ENCODE measurements at places on chromosomes 1 and 21.

- no peak for DNase-seq
Observed at GRCh38 chr1:35573198-35574124, at the start of gene TFAP2E. Gene TFAP2E, plus strand, starts transcription at chr1:35573314. Its CDS starts 264 bp downstream, at chr1:35573578.

- DNase-seq, result no peak
Observed at GRCh38 chr1:112710586-112710985, 3.7 kb upstream of the RHOC start.

DNA sequence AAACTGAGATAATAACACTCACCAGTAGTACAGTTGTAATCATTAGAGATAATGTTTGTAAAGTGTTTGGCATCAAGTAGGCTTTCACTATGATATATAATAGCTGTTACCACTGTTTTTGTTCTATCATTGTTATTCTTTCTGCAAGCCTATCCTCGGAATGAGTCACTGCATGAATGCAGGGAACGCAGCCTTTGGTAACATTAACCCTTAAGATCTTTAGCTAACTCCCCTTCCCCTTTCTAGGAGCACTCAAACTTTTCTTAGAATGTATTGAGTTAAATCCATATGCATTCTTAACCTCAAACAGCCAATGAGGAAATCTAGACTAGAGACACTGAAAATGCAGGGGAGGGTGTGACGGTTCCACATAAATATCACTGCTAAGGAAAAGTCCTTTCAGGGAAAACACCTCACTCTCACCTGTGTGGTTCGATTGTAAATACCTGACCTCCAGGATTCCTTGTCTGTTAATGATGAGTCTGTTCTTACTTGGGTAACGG is 467.3 kb downstream of the SETD4 start:
- DNase-seq, result no peak

DNA sequence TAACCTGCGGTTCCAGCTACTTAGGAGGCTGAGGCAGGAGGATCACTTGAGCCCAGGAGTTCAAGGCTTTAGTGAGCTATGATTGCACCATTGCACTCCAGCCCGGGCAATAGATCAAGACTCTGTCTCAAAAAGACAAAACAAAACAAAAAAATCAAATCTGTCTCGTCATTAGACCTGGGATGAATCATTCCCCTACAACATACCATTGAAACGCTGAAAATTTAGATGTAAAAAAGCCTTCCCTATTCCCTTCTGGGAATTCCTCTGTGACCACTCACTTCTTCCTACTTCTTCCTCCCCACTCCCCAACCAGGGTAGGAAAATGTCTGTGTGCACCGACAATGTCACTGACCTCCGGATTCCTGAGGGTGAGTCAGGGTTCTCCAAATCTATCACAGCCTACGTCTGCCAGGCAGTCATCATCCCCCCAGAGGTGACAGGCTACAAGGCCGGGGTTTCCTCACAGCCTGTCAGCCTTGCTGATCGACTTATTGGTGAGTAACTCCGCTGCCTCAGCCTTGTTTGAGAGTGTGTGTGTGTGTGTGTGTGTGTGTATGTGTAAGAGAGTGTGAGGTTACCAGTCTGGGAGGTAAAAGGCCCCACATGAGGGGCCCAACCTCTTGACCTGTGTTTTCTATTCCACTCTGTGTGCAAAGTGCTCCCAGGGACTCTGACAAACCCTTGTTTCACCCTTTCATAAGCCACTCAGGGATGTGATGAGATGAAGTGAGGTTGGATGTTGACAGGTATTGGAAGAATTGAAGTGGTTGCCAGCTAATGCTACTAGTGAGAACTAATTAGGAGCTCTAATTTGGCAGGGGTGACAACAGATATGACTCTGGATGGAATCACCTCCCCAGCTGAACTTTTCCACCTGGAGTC is 16.3 kb upstream of the SARS1 start:
- no peak for DNase-seq

- DNase-seq, result no peak
Observed at GRCh38 chr1:180887841-180888240, 24.9 kb upstream of the KIAA1614 start.

DNA sequence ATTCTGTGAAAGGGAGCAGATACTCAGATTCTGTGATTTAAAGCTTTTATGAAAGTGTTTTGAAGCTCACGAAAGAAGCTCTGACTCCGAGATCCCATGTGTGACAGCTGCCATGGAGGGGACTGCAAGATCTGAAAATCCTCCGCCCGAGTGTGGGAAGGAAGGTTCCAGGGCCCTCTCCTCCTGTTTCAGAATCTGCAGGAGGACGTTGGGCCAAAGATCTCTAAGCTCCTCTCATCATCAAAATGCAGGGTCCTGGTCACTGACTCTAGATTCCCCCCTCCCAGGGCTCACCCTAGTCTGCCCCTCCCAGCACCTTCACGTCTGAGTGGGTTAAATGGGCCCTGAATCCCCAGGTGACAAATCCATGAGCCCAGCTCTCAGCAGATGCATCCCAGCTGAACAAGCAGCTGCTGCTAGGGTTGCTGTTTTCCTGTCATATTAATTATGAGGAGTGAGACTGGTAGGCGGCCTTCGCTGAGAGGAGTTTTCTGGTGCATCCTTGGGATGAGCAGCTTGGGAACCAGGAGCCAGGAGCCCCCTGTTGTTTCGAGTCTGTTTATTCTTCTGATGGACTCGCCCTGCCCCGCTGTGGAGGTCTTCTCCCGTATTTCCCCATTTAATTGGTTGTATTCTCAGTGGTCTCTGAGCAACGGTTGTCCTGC is 402.0 kb downstream of the MATN1 start:
- no peak for DNase-seq

DNA sequence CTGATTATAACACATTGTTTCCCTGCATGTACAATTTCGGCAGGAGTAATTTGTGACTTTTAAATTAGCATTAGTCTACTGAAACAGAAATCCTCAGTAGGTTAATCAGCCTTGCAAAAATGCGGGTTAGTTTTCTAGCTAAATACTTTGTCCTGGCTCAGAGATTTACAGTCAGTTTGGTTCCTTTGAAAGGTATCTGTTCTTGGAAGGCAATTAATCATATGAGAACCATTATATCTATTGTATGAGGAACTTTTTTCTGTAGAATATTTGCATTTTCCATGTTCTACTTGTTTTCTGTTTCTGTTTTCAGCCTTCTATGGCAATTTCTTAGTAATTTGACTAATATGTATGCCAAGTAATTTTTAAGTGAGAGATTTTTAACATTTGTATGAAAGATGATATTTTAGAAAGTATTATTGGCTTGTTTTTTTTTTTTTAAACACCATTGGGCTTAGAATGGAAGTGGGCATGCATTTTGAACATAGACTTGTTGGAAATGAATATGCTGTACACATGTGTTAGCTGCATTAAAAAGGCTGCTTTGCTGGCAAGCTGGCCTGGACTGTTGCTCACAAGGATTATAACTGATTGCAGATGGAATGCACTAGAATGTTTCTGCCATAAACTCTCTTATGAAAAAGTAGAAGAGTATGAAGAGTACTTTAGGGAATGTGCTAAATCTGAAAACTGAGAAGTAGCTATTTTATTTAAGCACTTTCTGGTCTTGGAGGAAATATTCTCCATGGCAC is 26.2 kb downstream of the KIF1B start:
- no peak for DNase-seq

- DNase-seq, result no peak
Observed at GRCh38 chr21:33162436-33162951, 67.2 kb upstream of the IFNAR2 start.

DNA sequence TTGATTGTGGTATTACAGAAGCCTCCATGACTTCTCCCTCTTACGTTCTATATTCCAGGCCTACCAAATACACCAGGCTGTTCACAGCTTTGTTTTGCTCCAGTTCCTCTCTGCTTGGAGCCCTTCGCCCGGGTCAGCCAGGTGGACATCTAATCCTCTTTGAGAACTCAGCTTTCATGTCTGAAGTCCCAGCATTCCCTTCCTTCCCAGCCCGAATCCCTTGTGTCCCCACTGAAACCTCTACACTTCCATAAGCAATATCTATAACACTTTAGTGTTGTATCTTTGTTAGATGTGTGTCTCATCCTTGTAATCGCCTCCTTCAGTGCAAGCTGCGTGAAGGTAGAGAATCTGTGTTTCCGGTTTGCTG is 1.9 kb downstream of the RNF11 start:
- no peak for DNase-seq

- no peak for DNase-seq
Observed at GRCh38 chr1:115654125-115654524, 12.4 kb downstream of the VANGL1 start.

DNA sequence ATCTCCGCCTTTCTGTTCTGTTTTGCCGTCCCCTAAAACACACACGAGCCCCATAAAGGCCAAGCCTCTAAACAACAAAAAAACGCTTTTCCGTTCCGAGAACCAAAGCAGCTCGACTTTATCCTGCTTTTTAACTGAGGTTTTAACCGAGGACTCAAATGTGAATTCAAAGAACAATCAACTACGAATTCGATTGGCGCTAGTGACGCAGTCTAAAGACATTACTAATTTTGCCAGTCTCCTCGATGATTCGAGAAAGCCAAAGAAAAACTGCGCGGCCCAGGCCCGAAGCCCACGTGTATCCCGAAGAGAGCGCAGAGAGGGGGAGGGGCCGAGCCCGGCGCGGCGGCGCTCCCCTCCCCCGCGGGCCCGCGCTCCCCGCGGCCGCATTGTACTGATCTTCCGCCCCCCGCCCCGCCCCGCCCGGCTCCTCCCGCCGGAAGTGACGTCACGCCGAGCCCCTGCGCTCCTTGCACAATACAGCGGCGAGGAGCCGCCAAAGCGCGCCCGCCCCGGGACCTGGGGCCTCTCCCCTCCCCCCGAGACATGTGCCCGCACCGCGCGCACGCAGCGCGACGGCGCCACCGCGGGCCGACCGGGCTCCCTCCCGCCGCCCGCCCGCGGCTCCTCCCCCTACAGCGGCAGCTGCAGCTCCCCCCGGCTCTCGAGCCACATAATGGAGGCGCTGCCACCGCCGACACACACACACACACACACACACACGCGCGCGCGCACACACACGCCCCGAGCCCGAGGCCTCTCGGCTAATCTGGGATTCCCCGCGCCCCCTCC is 1.4 kb downstream of the HNRNPU start:
- DNase-seq, result peak; percentile 96

DNA sequence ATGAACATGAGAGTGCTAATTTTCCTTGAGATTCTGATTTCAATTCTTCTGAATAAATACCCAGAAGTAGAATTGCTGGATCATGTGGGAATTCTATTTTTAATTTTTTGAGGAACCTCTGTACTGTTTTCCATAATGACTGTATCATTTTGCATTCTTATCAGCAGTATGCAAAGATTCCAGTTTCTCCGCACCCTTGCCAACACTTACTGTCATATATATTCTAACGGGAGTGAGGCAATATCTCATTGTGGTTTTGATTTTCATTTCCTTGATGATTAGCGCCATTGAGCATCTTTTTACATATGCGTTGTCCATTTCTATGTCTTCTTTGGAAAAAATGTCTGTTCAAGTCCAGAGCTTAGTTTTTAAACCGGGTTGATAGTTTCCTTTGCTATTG is 33.2 kb downstream of the VCAM1 start:
- DNase-seq, result no peak

GRCh38 chr1:51768971-51769588 is 109.4 kb downstream of the NRDC start:
- DNase-seq, result peak; percentile 35

- no peak for DNase-seq
Observed at GRCh38 chr1:160853014-160853413, 9.7 kb downstream of the CD244 start.

GRCh38 chr1:227428803-227429202 is 110.5 kb upstream of the CDC42BPA start:
- DNase-seq, result no peak

DNA sequence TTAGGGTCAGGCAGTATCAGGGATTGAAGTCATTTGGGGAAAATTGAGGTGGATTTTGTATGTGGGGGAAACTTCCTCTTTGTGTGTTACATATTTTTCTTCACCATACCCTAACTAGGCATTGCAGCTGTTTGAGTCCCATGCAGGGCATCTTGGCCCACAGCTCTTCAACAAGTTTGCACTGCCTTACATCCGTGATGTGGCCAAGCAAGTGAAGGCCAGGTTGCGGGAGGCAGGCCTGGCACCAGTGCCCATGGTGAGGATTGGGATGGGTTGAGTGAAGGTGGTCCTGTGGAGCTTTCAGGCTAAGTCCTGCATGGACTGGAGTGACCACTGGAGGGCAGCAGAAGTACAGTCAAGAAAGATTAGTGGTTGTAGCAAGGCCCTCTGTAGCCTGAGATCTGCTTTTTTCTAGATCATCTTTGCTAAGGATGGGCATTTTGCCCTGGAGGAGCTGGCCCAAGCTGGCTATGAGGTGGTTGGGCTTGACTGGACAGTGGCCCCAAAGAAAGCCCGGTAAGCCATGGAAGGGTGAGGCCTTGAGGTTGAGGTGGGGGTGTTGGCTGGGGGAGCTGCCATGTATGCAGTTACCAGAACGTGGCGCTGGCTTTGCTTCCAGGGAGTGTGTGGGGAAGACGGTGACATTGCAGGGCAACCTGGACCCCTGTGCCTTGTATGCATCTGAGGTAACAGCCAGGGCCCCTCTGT is 2.4 kb downstream of the UROD start:
- DNase-seq, result peak; percentile 71

DNA sequence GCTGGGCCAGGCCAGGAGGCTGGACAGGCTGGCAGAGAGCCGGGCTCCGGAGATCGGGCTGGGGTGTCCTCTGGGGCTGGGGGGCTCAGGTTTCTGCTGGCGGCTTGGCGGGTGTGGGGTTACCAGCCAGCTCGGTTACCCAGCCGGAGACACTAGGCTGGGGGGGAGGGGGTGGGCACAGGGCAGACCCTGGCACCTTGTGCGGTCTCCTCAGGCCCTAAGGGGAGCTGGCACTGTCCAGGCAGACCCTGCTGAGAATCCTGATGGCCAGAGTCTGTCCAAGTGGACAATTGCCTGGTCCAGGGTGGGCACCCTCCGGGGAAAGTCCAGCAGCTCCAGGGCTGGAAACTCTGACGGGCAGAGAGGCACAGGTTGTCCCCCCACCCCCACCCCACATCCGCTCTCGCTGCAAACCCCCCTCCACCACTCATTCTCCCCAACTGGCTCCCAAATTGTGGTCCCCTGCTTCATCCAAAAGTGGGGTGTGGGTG is 6.7 kb downstream of the ZBTB7B start:
- DNase-seq, result no peak

DNA sequence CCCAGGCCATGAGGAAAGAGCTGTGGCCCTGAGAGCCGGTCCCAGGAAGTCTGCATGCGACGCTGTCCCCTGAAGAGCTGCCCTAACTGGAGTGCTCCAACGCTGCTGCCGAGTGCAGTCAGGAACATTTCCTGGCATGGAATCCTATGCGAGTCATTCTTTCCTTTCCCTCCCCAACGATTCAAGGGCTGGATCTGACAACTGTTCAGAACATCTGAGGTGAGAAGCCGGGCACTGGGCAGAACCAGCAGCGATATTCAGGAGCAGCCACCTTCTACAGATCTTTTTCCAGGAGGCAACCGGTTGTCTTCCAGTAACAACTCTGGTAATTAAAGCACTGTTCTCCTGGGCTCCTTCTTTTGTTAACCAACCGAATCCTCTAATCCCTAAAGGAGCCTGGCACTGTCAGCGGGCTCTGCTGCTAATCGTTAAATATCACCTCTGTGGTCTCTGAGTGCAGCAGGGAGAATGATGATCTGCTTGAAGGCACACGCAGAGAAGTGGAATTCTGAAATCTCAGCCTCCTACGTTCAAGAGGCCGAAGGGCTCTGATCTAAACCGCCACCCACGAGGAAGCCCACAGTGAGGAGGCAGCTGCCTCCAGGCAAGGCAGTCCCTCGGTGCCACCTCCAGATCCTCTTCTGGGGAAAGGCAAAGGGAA is 55.8 kb downstream of the SLC45A1 start:
- no peak for DNase-seq

Measured in NCI-H2107 (cell line).